CD4-positive, alpha-beta T cell treated with Interleukin-1 beta for 1 hour (primary cell): ENCODE measurements at places on chromosomes 6 and 20.
A peak's percentile ranks its signal among the peaks of the same experiment; 100 is the strongest.

GRCh38 chr6:47665112-47665511 lies 33.3 kb upstream of the ADGRF4 start:
- no peak for DNase-seq

DNA sequence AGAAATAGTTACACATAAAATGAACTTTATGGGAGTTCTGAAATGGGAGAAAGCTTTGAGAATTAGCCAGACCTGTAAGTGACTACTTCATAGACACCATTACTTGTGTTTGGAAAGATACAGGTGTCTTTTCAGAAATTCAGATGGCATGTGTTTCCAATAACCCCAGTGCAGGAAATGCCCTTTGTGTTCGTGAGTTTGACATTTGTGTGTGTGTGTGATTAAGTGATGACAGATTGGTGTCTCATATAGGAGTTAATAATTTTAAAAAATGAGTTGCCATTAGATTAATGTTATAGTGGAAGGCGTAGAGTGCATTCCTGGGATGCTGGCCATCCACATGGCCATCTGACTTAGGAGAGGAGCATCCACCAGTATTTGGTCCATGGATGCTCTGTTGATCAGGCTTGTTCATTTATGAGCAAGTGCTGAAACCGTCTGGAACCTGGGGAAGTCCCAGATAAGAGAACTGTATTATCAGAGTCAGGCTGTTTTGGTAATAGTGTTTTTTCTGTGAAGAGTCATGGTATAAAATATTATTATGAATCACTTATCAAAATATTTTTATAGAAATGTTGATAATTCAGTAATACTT lies 3.1 kb downstream of the STK4 start:
- DNase-seq: peak; percentile 58

GRCh38 chr6:30615219-30615957 lies 1.7 kb downstream of the PPP1R10 start:
- DNase-seq: peak; percentile 69

- no peak for DNase-seq
Observed at GRCh38 chr6:23088761-23089160, 519.4 kb downstream of the HDGFL1 start.

DNA sequence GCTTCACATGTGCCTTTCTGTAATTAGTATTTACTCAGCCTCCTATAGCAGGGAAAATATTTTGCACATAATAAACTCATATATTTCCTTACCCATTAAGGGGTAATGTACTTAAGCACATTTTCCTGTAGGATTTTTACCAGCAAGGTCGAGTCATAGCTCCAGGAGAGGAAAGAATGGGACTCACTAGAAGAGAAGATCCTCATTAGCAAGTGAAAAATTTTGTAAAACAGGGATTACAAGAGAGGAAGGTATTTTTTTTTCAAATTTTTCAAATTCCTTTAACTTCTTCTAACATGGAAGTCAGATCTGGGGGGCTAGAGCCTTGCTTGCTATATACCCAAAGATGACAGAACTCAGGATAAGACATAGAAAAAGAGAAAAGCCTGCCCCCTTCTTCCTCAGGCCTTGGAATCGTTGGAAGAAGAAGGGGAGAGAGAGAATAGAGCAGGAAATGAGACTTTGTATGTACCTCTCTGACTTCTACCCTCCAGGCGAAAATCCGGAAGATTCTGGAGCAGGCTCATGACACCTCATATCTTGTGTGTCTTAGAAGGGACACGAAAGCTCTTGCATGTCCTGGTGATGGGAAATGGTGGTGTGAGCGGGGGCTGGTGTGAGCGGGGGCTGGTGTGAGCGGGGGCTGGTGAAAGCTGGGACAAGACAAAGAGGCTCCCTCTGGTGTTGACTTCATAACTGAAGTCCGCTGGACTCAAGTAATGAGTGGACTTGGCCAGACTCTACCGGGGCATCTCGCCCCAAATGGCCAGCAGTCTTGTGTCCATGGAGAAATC lies 256.9 kb upstream of the PLCB4 start:
- DNase-seq: no peak

- DNase-seq: no peak
Observed at GRCh38 chr6:31622684-31623091, 2.2 kb downstream of the PRRC2A start.

GRCh38 chr6:25596928-25597818 lies 54.8 kb upstream of the SCGN start:
- no peak for DNase-seq

GRCh38 chr6:37663019-37663810 lies 34.5 kb downstream of the MDGA1 start:
- DNase-seq: no peak

DNA sequence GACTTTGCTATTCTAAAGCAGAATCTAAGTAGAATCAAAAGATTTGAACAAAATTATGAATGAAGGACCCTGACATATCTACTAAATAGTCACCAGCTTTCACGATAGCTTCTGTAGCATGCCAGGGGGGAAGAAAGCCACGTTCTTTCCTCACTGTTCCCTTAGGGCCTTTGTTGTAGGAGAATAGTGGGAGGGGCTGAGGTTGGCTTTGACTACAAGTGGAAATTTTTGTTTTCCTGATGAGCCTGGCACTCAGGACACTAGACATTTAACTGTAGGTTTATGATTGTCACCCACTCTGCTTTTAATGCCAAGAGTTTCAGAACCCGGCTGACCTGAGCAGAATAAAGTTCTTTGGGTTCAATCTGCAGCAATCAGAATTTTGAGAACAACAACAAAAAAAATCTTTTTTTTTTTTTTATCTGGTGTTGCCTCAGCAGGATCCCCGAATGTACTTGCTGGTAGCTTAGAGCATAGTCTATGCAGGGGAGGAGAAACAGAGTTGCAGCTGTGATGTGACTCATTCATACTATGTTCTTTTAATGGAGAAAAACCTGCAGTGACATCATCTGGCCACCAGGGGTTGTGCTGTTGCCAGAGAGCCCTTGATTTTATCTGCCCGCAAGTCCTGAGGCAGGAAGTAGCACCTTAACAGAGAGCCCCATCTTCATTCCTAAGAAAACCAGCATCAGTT lies 38.5 kb downstream of the TPD52L1 start:
- DNase-seq: peak; percentile 60

DNA sequence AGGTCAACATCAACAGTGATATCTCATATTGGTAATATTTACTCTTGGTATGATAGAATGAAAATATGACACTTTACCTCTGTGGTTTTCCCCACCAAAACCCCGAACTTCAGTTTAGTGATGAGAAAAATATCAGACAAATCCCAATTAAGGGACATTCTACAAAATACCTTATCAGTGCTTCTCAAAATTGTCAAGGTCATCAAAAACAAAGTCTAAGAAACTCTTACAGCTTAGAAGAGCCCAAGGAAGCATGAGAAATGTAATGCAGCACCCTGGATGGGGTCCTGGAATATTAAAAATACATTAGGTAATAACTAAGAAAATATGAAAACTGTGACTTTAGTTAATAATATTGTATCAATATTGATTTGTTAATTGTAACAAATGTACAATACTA lies 148.3 kb upstream of the TFAP2D start:
- DNase-seq: no peak

GRCh38 chr6:36955671-36956445 lies 1.3 kb downstream of the PI16 start:
- no peak for DNase-seq

- no peak for DNase-seq
Observed at GRCh38 chr6:26544473-26544872, 6.3 kb downstream of the HMGN4 start.

DNA sequence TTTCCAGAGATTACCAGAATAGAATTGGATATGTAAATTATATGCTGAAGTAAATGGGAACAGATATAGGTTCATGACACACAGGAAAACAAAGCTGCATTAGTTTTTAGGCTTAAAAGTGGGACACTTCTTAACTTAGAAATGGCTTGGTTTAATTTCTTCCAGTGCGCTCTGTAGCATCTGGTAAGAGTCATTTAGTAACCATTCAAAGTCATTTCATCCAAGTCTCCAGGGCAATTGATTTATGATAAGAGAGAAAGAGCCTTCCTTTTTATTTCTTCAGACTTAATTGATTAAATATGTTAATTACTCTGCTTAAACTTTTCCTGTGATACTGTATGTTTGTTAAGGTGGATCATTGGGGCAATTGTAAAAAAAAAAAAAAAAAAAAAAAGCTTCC lies 368.0 kb downstream of the DOK5 start:
- no peak for DNase-seq

DNA sequence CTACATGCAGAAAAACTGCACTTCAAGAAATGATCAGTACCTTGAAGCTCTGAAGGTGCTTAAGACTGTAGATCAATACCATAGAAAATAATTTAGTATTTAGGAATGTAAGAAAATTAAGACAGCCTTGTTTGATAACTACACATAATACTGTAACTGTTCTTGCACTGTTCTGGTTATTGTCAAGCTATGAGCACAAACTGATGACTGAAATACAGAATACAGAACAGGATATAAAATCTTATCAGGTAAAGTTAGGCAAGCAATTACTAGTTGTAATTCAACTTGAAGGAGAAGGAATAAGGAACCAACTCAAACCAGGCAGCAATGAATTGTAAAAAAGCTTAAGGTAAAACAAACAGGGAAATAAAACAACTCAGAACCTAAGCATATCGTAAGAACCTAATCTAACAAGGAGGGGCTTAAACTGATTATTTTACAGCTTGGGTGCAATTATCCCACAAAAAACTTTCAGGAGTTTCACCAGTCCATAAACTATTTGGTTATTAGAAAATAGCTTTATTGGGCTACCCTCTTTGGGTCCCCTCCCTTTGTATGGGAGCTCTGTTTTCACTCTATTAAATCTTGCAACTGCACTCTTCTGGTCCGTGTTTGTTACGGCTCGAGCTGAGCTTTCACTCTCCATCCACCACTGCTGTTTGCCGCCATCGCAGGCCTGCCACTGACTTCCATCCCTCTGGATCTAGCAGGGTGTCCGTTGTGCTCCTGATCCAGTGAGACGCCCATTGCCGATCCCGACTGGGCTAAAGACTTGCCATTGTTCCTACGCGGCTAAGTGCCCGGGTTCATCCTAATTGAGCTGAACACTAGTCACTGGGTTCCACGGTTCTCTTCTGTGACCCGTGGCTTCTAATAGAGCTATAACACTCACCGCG lies 97.7 kb downstream of the ATG5 start:
- no peak for DNase-seq

DNA sequence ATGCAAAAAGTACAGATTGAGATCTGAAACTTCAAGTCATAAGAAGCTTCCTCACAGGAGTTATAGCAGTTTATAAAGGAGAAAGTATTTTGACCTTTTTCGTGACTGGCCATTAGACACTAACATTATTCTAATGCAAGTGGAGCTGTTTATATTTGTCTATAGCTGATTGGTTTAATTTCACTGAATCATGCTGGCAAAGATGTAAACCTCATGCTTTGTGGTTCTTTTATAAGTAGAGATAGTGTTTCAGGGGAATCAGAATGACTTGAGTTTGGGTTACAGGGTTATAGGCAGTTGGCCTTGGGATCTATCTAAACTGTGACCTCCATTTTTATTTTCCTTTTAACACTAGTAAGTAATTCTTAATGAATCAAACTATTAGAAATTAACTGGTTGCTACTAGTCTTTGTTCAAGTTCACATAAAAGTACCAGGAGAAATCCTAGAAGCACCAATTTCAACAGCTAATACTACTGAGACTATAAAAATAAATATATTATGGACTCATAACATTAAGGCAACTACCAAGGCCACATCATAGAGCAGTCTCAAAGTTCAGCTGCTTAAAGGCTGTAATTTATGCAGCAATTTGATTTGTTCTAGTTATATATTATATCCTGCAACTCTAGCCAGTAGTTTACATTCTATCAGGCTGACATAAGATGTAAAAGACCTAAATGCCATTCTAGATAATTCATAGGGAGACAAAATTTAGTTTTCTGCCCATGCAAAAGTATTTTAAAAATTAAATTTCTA lies 94.0 kb downstream of the RNGTT start:
- no peak for DNase-seq

DNA sequence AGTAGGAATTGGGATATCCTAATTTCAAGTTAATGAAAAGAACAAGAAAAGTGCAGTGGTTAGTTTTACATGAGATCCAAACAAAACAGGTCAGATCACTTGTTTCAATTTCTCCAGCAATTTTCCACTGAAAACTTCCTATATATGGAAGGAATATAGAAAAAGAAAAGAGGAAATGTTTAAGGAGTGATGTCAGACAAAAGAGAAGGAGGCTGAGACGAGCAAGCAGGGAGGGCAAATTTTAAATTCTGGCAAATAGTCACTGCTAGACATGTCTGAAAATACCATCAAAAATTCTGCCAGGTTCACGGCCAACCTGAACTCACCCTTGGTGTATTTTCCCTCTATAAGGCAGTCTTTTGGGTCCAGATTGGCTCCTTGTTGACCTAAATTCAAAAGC lies 9.5 kb upstream of the NUP153 start:
- no peak for DNase-seq

DNA sequence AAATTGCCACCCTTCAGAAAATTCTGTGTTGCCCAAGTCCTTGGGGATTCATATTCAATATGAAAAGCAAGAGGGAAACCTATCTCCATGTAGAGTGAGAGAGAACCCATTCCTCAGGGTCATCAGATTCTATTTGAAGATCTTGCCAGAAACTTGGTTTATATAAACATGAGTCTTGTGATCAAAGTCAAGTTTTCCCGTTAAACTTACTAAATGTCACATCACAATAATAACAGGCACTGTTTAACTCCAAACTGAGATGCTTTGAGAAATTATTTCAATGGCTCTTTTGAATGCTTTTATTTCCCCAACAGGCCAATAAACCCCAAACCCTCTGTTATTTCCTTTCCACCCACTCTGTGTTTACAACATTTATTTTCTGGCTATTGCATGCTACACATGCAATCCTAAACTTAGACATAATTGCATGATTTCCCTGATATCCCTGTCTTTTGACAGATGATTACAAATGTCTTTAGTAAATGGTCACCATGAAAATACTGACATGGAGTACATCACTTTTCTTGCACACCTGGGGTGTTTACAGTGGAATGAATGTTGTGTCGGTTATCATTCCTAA lies 31.1 kb upstream of the SSTR4 start:
- DNase-seq: no peak

DNA sequence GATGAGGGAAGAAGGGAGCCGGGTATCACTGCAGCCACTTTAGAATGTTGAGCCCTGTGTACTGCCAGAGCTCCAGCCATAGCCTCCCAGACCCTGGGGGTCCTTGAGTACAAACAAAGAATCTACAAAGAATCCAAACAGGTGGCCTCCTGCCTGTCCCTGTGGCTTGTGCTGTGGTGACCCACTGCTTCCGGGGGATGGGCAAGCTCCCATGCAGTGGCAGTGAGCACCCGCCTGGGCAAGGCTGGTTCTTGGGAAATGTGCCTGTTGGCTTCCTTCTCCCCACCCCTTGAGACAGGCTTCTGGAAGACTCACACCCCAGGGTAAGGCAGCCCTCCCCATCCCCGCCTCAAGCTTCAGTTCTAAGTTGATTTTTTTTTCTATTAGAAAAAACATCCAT lies 13.9 kb downstream of the SIRPA start:
- DNase-seq: no peak

DNA sequence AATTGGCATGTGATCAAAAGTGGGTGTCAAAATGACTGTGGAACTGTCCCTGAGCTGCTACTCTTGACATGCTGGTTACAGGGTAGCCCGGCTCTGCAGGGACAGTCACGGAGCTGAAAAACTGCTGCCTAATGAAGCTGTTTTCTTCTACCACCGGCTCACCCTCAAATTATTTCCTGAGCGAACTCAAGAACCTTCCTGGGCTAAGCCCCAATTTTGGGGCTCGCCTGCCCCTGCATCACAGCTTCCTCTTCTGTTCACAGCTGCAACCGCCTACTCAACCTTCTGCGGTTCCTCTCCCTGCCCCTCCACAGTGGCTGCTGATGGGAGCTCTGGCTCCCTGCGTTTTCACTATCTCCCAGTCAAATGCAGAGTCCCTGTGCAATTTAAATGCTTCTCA lies 110.8 kb upstream of the MLN start:
- DNase-seq: peak; percentile 54

GRCh38 chr20:16528078-16528477 lies 45.2 kb downstream of the KIF16B start:
- DNase-seq: no peak
